ENCODE measurements at places on chromosomes 3 and 15.

GRCh38 chr15:77821188-77821958 lies 188.7 kb upstream of the LINGO1 start:
- DNase-seq, result peak; percentile 12

- DNase-seq, result no peak
Measured at GRCh38 chr3:171950373-171950772, 89.0 kb upstream of the FNDC3B start.

GRCh38 chr3:196378146-196378841 lies 40.1 kb upstream of the TM4SF19 start:
- no peak for DNase-seq

DNA sequence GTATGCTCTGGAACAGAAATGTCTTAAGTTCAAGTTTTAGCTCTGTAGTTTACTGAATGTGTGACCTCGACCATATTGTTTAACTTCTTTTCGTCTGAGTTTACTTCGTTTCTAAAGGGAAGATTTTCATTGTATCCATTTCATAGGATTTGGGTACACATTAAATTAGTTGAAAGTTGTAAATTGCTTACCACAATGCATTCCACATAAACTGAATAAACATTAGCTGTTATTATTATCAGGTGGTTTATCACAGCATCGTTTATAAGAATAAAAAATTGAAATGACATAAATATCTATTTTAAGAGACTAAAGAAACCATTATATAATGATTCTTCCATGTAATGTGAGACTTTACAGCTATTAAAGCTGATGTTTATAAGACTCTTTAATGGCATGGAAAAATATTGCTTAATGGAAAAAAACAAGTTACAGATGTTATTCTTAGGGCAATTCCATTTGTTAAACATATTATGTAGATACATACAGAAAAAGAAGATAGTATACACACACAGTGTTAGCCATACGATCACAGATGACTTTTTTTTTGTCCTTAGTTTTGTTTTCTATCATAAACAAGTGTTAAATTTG lies 342.3 kb upstream of the SGO1 start:
- DNase-seq, result no peak

DNA sequence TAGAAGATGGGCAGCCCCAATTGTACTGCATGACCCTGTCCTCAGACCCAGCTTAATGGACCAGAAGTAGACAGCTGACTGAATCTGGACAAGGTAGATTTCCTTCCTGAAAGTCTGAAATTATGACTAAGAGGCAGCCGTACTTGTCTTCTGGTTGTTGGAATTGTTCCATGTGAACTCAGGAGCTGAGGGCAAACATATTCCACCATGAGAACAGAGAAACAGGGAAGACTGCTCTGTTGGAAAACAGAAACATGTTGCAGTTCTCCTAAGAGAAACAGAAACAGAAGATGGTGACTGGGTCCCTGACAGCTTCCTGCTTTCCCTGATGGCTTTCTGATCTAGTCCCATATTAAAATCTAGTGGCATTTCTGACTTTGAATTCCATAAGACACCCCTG lies 24.1 kb downstream of the POPDC2 start:
- no peak for DNase-seq

- no peak for DNase-seq
Measured at GRCh38 chr3:33926998-33927605, 128.7 kb downstream of the PDCD6IP start.

DNA sequence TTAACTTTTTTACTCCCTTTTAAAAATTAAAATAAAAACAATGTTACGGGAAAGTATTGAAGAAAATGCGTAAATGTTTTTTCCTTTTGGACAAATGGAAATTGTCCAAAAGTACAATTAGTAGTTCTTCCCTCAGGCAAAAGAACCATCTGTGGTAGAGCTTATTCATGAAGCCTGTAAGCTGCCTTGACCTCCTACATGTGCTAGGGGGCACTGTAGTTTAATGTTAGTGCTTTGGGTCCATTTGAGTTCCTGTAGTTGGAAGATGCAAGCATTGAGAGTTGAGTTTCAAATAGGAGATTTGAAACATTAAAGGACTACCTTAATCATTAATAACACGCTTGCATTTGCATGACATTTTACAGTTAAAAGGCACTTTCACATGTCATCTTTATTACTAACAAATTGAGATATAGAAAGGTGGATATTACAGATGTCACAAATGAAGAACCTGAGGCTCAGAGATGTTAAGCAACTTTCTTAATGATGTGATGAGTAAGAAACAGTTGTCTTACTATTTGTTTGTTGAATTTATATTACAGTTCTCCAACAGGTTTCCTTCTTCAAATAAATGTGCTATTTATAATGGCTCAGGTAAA lies 1.8 kb upstream of the ZNF385D start:
- peak; percentile 34 for DNase-seq

DNA sequence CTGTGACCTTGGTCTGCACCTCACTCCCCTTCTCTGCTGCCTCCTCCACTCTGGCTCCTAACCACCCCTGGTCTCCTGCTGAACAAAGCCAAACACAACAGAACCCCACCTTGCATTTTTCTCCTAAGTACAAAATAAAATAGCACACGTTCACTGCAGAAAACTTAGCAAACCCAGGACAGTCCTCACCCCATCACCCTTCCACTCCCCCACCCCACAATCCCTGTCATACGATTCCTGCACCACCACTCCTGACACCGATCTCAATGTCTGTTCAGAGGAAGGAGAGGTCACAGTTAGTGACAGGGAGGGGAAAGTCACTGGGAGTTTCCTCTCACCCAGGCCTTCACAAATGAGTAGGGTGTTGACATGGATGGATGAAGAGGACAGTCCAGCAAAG lies 4.2 kb downstream of the VPS33B start:
- DNase-seq, result no peak

DNA sequence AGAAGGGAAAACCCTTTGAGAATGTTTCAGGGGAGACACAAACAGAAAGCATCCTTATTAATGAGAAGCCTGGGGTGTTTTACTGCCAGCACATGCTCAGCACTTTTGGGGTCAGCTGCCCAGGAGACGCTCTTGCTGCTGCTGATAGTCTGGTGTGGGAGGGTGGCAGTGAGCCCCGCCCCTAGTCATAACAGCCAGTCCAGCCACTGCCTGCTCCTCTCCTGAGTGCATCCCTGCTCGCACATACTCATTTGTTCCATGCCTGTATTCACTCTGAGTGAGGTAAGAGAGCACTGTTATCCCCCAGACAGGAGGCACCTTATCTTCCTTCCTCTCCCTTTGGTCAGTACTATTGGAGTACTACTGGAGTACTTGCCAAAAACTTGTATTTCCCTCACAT lies 101.3 kb downstream of the ETFA start:
- no peak for DNase-seq

DNA sequence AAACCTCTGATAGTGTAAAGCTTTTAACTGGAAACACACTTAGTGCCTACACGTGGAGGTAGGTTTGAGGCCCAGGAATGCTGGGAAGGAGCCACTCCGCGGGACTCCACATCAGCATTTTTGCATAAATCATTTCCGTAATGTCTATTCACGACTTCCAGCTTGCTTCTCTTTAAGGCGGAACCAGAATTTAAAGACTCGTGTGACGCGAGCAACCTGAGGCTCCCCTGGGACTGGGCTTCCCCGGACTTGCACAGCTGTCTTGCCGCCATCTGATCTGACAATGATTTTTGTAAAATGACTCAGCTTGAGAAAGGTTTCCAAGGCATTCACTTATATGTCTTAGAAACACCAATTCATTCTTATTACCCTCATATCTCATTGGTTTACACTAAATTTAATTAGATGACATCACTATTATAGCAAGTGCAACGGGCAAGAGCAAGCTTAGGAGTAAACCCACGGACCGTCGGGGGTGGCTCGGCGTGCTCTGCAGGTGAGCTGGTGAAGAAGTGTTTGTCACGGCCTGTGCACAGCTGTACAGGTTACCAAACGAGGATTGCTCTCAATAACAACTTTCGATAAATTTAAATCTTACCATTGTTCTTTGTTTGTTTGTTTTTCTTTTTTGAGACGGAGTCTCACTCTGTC lies 95.2 kb downstream of the CHSY1 start:
- DNase-seq, result no peak

DNA sequence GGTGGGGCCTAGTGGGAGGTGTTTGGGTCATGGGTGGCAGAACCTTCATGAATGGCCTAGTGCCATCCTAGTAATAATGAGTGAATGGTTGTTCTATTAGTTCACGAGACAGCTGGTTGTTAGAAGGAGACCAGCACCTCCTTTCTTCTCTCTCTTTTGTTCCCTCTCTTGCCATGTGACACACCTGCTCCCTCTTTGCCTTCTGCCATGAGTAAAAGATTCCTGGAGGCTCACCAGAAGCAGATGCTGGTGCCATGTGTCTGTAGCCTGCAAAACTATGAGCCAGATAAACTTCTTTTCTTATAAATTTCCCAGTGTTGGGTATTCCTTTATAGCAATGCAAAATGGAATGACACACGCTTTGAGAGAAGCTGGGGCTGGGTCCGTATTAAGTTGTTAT lies 89.0 kb upstream of the SLC4A7 start:
- no peak for DNase-seq

DNA sequence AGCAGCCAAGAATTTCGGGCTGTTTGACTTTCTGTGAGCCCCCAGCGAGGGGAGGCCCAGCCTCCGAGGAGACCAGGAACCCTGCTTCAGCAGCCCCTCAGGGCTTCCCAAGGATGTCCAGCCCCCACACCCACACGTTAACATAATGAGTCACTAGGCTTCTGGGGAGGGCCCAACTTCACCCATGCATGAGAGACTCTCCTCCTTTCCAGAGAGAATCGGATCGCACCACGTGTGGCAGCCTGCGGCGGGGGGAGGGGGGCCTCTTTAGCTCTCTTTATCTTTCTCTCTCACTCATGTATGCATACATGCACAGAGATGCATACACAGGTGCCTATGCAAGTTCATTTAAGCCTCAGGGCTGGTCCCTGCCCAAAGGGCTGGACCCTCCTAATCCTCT lies 3.1 kb upstream of the AP2M1 start:
- no peak for DNase-seq

DNA sequence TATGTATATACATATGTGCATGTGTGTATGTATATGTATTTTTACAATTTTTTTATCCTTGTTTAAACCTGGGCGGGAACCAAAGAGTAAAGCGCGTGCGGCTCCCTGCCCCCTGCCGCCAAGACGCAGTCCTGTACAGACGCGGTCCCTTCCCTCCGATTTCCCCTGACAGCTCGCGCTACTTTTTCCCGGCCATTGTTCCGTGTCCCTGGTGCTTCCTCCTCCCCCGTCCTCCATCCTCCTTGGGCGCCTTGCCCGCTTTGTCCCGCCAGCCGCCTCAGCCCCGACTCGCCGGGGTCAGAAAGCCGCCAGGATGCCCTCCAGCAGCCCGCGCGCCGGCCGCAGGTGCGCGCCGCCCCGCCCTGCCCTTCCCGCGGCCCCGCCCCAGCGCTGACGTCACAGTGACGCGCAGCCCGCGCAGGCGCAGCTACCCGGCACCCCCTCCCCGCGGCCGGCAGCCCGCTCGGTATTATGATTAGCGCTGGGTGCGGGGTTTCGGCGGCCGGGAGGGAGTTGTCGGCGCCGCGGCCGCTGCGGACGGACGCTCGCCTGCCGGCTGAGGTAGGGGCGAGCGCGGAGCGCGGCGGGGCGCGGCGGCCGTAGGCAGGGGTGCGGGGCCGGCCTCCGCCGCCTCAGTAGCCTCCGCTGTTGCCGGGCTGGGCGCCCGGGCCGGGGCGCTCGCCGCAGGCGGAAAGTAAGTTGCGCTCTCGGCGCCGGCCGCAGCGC lies at the start of gene SNRK:
SNRK (plus strand) TSS at position 426 of the 726 bp plus-strand sequence. CDS start 16,664 bp downstream, outside the sequence.
- DNase-seq, result peak; percentile 23

Measured in AG09319 (cell line).